ENCODE measurements at places on chromosomes 2 and 18. TPM values are rescaled to one million over a fixed set of nuclear protein-coding genes. Genes with fewer than 3 reads are reported as not detected.

GRCh38 chr2:26849056-26849999 lies 1.4 kb downstream of the DPYSL5 start:
- no peak for DNase-seq

- DNase-seq, result no peak
These were observed 10.4 kb downstream of the MEIS1 start for GRCh38 chr2:66445076-66445924.

- no peak for DNase-seq
These were observed 100.9 kb downstream of the TNS1 start for GRCh38 chr2:217901835-217902378.

- DNase-seq, result no peak
These were observed 27.4 kb downstream of the RMP24 start for GRCh38 chr18:35999925-36000324.

KCMF1 gene
- polyA plus RNA-seq, result 20.7 TPM

SERPINB4 gene
- not detected for polyA plus RNA-seq

DNA sequence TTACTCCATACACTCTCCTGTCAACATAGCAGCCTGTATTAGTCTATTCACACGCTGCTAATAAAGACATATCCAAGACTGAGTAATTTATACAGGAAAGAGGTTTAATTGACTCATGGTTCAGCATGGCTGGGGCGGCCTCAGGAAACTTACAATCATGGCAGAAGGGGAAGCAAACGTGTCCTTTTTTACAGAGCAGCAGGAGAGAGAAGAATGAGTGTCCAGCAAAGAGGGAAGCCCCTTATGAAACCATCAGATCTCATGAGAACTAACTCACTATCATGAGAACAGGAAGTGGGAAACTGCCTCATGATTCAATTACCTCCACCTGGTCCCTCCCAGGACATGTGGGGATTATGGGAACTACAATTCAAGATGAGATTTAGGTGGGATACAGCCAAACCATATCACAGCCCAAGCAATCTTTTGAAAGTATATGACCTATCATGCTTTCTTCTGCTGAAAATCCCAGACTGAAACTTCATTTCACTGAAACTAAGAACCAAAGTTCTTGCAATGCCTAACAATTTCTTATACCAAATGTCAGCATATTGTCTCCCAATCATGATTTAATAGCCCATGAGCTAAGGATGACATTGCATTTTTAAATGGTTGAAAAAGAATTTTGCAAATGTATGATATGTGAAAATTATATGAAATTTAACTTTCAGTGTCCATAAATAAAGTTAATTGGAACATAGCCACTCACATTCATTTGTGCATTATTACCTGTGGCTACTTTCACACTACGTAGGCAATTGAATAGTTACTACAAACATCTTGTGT lies 686.8 kb upstream of the ZEB2 start:
- DNase-seq, result no peak

GRCh38 chr2:236561874-236562273 lies 7.8 kb upstream of the ACKR3 start:
- no peak for DNase-seq

DNA sequence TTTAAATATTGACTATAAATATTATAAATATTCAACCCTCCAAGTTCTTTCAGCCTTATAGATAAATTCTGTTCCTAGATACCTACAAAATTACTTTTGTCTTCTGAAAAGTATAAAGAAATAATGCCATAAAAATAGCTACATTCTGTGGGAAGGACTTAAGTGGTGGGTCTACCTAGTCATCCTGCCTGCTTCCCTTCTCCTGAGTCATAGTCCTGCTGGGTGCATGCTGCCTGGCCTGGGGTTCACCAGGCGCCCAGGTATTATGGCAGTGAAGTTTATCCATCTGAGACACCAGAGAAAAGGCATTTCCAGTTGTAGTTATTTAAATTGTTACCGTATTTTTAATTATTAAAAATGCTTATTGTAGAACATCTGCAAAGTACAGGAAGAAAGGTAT lies 167.5 kb downstream of the SLC39A10 start:
- no peak for DNase-seq

ARHGAP25 gene
- polyA plus RNA-seq, result 4.2 TPM

GRCh38 chr2:151178207-151178606 lies 83.5 kb downstream of the RBM43 start:
- no peak for DNase-seq

- DNase-seq, result no peak
These were observed 56.2 kb downstream of the ITSN2 start for GRCh38 chr2:24304098-24304497.

DNA sequence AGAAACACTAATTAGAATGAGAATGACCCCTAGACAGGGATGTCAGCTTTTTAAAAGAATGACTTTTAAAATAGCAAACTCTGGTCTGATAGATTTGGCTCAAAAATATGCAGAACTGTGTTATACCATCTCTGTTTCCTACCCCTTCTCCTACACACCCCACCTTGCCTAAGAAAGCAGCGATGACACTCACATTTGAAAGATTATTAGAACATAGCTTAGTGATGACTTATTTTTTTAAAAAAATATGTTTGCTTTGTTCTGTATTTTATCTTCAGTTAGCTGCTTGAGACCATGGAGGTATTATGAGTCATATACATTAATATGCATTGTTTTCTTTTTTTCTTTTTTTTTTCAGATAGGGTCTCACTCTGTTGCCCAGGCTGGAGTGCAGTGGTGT lies 176.7 kb upstream of the TPO start:
- DNase-seq, result no peak

DNA sequence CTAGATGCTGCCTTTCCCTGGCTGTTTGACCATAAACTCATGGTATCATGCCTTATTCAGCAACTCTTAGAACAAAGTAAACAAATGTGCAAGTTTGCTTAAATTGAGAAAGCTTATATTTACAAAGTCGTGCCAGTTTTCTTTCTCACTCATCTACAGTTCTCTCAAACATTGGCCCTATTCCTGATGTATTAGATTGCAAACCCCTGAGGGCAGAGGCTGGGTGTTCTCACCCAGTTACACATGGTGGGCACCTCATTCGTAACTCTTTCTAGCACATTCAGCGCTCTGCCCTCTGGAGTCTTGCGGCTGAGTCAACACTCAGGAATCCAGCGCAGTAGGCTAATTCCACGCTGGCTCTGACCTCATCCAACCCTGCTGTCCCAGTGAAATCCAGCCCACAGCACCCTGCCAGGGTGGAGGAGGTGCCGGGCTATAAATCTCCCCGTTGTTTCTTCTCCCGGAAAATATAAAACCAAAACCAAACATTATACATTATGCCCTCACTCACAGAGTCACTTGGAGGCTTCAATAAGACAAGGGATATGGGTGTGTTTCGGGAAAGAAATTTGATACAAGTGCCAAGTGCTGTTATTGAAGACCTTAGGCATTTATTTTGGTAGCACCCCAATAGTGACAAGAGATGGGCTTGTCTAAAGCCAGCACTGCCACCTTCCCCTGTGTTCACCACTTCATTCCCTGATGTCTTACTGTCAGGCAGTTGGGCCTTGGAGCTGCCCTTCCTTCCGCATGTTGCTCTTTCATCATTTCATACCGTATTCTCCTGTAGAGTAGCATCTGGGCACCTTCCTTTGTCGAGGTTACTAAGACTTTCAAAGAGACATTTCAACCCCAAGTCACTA lies 287.4 kb downstream of the PRKCE start:
- DNase-seq, result no peak

GRCh38 chr2:118851650-118852049 lies 4.2 kb upstream of the EN1 start:
- DNase-seq, result no peak

- no peak for DNase-seq
These were observed 90.1 kb upstream of the ARL5A start for GRCh38 chr2:151918308-151918707.

DNA sequence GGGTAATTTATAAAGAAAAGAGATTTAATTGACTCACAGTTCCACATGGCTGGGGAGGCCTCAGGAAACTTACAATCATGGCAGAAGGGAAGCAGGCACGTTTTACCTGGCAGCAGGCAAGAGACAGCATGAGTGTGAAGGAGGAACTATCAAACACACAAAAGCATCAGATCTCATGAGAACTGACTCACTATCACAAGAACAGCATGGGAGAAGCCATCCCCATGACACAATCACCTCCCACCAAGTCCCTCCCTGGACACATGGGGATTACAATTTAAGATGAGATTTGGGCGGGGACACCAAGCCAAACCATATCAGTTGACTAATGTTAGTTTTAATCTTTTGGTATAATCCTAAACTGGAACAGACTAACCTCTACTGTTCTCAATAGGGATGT lies 49.1 kb upstream of the CPO start:
- DNase-seq, result no peak

GRCh38 chr2:45649462-45649857 lies 2.0 kb upstream of the PRKCE start:
- no peak for DNase-seq

DNA sequence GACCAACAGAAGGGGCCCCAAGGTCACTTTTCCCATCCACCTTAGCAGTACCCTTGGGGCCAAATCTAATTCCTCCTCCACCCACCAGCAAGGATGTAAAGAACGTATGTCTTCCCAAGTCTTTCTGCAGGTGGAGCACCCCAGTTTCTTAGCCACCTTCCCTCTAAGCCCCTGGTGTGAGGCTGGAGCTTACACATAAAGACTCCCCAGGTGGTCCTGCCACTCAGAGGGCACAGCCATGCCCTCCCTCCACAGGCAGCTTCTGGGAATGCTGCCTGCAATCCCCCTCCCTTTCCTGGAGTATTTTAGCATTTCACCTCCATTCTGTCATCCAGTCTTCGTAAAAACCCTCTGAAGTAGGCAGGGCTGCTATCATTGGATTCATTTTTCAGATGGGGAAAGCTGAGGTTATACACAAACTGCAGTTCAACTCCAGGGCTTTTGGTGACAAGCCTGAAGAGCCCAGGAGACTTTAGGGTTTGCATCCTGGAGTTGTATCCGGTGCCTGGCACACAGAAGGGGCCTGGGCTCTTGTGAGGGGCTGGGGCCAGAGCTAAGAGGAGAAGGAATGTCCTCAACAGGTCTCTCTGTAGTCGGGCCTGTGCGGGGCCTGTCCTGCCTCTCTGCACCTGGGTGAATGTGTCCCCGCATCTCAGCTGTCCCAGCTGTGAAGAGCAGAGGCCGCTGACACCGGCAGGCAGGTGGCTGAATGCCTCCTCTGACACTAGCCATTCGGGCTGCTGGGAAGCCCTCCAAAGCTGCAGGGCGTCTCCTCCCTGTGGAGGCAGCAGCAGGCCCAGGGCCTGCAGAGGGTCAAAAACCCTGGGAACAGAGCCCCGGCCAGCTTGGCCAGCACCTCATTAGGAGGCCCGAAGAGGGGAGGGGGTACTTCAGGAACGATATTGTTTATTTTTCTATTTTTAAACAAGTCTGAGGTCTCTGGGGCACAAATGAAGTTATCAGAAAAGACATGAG lies 27.6 kb downstream of the CIB4 start:
- DNase-seq, result no peak

WDR43 gene
- polyA plus RNA-seq, result 12.4 TPM

DNA sequence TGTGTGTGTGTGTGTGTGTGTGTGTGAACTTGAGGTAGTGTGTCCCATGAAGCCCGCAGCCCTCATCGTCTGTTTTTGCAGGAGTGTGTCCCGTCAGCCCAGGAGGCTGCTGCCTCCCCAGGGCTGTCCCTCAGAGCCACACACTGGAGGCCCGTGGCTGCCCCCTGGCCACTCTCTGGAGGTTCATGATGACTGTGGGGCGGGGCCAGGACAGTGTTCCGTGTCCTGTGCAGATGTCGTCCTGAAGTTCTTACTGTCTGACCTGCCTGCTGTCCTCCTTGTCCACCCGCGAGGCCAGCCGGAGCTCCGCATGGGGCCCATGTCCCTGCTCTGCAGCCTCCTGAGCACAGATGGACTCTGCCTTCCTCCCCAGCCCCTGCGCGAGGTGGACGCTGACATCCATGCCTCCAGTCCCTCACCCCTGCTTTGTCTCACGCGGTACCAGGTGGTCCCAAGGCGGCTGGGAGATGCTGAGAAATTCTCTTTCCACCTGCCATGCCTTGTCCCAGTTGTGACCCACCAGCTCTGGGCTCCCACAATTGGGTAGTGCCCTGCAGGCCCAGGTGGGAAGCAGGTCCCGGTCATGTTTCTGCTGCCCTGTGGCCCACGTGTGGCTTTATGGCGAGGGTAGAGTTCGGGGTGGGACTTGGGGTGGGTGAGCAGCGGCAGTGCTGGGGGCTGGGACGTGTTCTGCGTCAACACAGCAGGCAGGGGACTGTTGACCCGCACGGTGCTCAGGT lies 92.8 kb downstream of the NFATC1 start:
- DNase-seq, result no peak

MDH1B gene
- 0.18 TPM for polyA plus RNA-seq

PARD6G gene
- polyA plus RNA-seq, result 0.96 TPM

DNA sequence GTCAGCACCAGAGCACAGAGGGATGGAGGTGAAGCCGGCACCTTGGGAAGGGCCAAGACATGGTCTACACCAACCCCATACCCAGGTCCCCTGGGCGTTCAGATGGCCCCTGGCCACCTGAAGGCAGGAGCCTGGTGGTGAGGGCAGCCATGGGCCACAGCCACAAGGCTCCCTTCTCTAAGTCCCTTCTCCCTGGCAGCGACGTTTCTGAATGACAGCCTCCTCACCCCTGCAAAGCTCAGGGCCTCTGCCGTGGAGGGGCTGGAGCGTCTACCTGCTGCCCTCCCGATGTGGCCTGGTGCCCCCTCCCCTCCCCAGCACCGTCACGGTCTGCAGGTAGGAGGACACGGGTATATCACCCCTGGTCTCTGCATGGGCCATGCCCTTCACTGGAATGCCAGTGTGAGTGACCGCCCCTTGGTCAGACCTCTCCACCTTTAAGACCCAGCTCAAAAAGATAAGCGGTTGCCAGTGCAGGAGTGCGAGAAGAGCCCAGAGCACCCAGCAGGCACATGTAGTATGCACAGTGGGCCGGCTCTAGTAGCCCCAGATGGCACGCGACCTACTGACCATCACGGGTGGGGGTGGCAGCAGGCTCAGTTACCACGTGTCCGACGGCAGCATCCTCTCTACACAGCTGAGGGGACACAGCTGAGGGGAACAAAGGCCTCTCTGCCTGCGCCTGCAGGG lies 46.6 kb downstream of the HS6ST1 start:
- DNase-seq, result no peak

GRCh38 chr2:75532488-75532887 lies 28.3 kb downstream of the EVA1A start:
- DNase-seq, result no peak

ITGA6 gene
- 5.8 TPM for polyA plus RNA-seq

NOSTRIN gene
- 5.5 TPM for polyA plus RNA-seq

- no peak for DNase-seq
These were observed 9.7 kb downstream of the PROKR1 start for GRCh38 chr2:68653034-68653433.

MERTK gene
- polyA plus RNA-seq, result 6.3 TPM

- no peak for DNase-seq
These were observed 953 bp upstream of the HNRNPA3 start for GRCh38 chr2:177211576-177212105.

DNA sequence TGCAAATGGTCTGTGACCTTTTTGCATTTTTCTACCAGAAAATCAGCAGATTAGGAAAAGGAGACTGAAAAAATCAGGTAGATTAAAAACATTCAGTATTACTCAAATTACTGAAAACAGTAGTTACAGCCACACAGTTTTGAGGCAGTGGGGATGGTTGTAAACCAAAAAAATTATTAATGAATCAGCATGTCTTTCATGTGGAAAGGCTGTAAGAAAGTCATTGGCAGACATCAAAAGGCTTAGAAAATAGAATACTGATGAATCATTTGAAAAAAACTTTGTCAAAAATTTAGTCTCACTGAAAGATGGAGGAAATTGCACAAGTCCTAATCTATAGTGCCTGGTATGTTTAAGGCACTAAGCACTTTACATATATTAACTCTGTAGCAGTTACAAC lies 133.9 kb upstream of the GCFC2 start:
- no peak for DNase-seq

- DNase-seq, result no peak
These were observed 32.4 kb upstream of the NCK2 start for GRCh38 chr2:105712166-105712915.
